ENCODE measurements at places on chromosomes 13 and 19. TPM values are rescaled to one million over a fixed set of nuclear protein-coding genes. Genes with fewer than 3 reads are reported as not detected.

The CGB8 gene
- not detected for total RNA-seq

The ICAM5 gene
- total RNA-seq: 1.2 TPM

The CGB7 gene
- total RNA-seq: not detected

The C19orf81 gene
- total RNA-seq: not detected

The THSD1 gene
- total RNA-seq: 6.7 TPM

The LRP3 gene
- 43.3 TPM for total RNA-seq

The C19orf33 gene
- 2.2 TPM for total RNA-seq

The ZNF805 gene
- total RNA-seq: 16.3 TPM

The WDR87 gene
- total RNA-seq: not detected

The NRTN gene
- 0.42 TPM for total RNA-seq

The CFAP97D2 gene
- total RNA-seq: not detected

The GJB2 gene
- total RNA-seq: 0.26 TPM

The ANGPTL8 gene
- 4.5 TPM for total RNA-seq

The S1PR4 gene
- 5.0 TPM for total RNA-seq

The CYP2S1 gene
- 2.2 TPM for total RNA-seq

The ZNF536 gene
- not detected for total RNA-seq

The CD70 gene
- total RNA-seq: not detected

The SELENOV gene
- total RNA-seq: not detected

The ADGRL1 gene
- 27.1 TPM for total RNA-seq

The GPC5 gene
- total RNA-seq: 0.13 TPM

The EBI3 gene
- total RNA-seq: 5.8 TPM

The RNF17 gene
- 0.58 TPM for total RNA-seq

The MAP4K1 gene
- total RNA-seq: 3.9 TPM

The USHBP1 gene
- total RNA-seq: 11.3 TPM

The TBXA2R gene
- 5.4 TPM for total RNA-seq

The TPRX2 gene
- total RNA-seq: not detected

The COMP gene
- total RNA-seq: 21.2 TPM

The RGL3 gene
- total RNA-seq: 18.8 TPM

The C19orf18 gene
- 1.3 TPM for total RNA-seq

The CCDC169 gene
- total RNA-seq: 0.48 TPM

The GGACT gene
- total RNA-seq: 3.9 TPM

The KCNN1 gene
- total RNA-seq: 0.13 TPM

The FFAR2 gene
- total RNA-seq: 2.4 TPM

The PLK5 gene
- not detected for total RNA-seq

The PNMA8A gene
- 1.2 TPM for total RNA-seq

The NBEA gene
- total RNA-seq: 3.7 TPM

The TTC9B gene
- not detected for total RNA-seq

The MCEMP1 gene
- total RNA-seq: 9.1 TPM

The GAPDHS gene
- total RNA-seq: not detected

The TNNI3 gene
- total RNA-seq: not detected

The SLC7A10 gene
- 24.2 TPM for total RNA-seq

The NFIC gene
- total RNA-seq: 207 TPM

Measured in mesenteric fat pad (tissue), 1 donor.